ENCODE measurements at places on chromosomes 6 and 20.

GRCh38 chr6:144849920-144850319 lies 564.8 kb downstream of the UTRN start:
- DNase-seq = no peak

GRCh38 chr6:29663300-29664042 lies 6.6 kb downstream of the MOG start:
- DNase-seq = no peak

DNA sequence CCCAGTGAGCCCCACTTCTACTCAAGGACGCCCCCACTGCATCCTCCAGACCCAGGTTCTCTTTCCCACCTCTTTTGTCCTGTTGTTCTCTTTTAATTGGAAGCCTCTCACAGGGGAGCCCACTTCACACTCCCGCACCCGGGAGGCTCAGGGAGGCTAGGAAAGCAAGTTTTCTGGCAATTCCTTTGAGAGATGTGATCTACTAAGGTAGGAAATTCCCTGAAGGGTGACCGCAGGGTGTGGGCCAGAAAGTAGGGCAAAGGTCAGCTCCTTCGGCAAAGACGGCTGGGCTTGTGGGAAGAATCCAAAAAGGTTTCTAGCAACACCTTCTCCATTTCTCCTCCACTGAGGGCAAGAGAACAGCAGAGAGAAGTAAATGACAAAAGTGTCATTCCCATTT lies 98.1 kb upstream of the PTPN1 start:
- no peak for DNase-seq

- no peak for DNase-seq
These were observed 45.4 kb downstream of the SYCP2 start for GRCh38 chr20:59888050-59888449.

GRCh38 chr6:31558631-31559500 lies 11.5 kb downstream of the NFKBIL1 start:
- DNase-seq = no peak

- DNase-seq = no peak
These were observed 44.6 kb upstream of the HDDC2 start for GRCh38 chr6:125346201-125346925.

- DNase-seq = no peak
These were observed 16.3 kb upstream of the OR2B6 start for GRCh38 chr6:27940766-27941165.

GRCh38 chr6:137968901-137969300 lies 101.8 kb downstream of the TNFAIP3 start:
- no peak for DNase-seq

- no peak for DNase-seq
These were observed 336.7 kb downstream of the GJA1 start for GRCh38 chr6:121771937-121772720.

- DNase-seq = no peak
These were observed 1.3 kb upstream of the PPP1R3G start for GRCh38 chr6:5083813-5084359.

DNA sequence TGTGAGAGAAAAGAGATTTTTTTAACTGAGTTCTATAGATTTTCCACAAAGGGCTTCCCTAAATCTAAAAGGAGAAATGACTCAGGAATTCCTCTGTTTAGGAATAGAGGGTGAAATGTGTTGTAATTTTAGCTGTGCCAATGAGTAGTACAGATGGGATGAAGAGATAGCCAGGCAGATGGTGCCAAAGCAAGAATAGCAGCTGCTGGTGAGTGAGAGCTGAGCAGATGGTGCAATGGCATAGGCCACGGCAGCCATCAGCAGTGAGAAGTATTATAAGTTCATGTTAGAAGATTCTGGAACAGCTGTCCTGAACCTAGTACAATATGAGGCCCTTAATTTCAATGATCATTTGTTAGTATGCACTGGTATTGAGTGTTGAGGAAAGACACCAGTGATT lies 40.2 kb upstream of the CRISP1 start:
- no peak for DNase-seq
